ENCODE measurements at places on chromosomes 1 and 21. TPM values are rescaled to one million over a fixed set of nuclear protein-coding genes. Genes with fewer than 3 reads are reported as not detected.

Gene CBS
- 9.3 TPM for total RNA-seq

Gene VWA5B1
- total RNA-seq, result 0.22 TPM

Gene CACNA1E
- total RNA-seq, result 2.2 TPM

Gene MRAP
- total RNA-seq, result 5.3 TPM

Gene IL12RB2
- 0.43 TPM for total RNA-seq

Gene RPS6KA1
- total RNA-seq, result 6.9 TPM

Gene SEMA4A
- total RNA-seq, result 4.2 TPM

Gene PTPRC
- 10.1 TPM for total RNA-seq

Gene BRINP2
- total RNA-seq, result 0.96 TPM

Gene CYP2J2
- total RNA-seq, result 243 TPM

Gene NDC1
- 6.4 TPM for total RNA-seq

Gene ANP32E
- total RNA-seq, result 24.5 TPM

Gene OR6K3
- total RNA-seq, result not detected

Gene OR2T2
- total RNA-seq, result not detected
